ENCODE measurements at places on chromosomes 16 and 17.

- DNase-seq = peak; percentile 46
Observed at GRCh38 chr17:43673516-43674323, 12.0 kb upstream of the MEOX1 start.

DNA sequence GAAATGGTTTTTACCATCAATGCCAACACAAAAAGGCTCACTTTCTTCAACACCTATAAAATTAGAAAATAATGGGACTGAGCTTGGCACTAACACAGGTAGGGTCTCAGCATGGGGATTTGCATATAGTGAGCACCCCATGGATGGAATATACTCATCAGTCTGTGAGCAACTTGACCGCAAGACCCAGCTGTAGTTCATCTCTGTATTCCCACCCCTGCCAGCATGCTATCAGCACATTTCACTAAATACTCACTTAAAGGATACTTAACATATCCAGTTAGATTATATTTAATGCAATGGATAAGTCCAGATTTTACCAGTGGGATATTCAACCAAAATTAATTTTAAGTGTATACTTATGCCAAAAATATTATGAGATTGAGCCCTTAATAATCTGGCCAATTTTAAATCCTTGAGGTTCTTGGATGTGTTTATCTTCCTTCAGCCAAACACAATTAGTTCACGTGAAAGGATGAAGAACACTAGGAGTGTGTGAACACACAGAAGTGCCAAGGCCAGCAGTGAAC is 66.7 kb downstream of the C16orf95 start:
- no peak for DNase-seq

DNA sequence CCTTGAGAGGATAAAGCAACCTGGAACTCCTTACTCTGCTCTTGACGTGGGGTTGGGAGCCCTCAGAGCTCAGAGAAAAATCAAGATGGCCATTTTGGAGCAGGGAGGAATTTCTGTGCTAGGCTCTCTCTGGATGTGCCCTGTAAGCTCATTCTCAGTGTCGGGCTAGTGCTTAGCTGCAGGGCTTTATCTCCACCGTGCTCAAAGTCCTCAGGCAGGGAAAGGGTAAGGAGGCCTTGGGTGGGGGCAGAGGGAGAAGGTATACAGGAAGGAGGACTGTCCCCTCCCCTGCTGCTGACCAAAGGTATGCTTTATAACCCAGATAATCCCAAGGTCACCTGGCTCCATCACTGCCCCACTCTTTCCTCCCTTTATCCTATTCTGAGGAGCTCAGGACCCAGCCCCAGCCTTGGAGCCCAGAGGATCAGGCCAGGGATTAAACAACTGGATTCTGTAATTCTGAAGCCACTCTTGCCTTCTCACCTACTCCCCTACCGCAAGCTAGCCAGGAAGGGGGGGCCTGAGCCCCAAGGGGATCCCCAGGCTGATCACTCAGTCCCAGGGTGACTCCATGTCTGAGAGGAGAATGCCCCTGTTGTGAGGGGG is 1.1 kb downstream of the DHRS11 start:
- DNase-seq = no peak

GRCh38 chr17:68577497-68577821 is 23.7 kb downstream of the FAM20A start:
- no peak for DNase-seq

DNA sequence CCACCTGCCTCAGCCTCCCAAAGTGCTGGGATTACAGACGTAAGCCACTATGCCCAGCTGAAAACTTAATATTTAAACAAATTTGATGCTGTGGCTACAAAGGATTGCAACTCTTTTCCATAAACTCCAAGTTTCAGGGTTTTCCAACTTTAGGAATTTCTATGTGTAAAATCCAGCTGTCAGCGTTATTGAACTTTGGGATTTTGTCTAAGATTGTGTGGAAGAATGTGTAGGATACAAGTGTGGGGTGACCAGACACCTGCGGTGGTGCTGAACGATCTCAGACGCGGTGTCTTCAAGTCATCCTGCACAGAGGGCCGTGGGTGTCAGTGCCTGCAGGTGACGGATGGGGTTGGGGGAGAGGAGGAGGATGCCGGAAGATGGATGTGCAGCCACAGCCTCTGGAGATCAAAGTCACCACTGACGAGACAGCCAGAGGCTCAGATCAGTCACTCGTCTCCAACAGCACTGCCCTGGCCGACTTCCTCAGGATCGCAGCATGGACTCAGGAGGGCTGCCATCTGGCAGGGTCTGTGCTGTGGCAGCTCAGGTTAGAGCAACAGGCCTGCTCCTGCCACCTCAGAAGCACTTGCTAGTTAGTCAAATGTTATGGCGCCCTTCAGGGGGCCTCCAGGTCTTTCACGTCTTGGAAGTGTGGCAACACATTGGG is 13.0 kb downstream of the ACSF3 start:
- no peak for DNase-seq

DNA sequence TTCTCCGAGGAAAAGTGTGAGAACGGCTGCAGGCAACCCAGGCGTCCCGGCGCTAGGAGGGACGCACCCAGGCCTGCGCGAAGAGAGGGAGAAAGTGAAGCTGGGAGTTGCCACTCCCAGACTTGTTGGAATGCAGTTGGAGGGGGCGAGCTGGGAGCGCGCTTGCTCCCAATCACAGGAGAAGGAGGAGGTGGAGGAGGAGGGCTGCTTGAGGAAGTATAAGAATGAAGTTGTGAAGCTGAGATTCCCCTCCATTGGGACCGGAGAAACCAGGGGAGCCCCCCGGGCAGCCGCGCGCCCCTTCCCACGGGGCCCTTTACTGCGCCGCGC is at the start of gene ERBB2:
Gene ERBB2, plus strand, starts transcription at position 247 of the 330 bp plus-strand sequence. CDS start 175 bp downstream, outside the sequence.
- no peak for DNase-seq

DNA sequence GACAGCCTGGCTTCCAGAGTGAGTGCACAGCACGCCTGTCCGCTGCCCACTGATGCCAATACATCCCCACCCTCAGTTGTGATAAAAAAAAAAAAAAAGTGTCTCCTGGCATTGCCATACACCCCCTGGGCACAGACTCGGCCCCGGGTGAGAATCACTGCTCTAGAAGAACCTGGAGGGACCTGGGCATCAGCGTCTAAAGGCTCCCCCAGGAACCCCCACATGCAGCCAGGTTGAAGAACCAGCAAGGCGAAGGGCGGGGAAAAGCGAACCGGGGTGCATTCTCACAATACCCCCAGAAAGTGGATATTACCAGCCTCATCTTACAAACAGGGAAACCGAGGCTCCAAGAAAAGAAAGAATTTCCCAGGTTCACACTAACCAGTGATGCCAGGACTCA is 27.7 kb downstream of the TBC1D16 start:
- no peak for DNase-seq

DNA sequence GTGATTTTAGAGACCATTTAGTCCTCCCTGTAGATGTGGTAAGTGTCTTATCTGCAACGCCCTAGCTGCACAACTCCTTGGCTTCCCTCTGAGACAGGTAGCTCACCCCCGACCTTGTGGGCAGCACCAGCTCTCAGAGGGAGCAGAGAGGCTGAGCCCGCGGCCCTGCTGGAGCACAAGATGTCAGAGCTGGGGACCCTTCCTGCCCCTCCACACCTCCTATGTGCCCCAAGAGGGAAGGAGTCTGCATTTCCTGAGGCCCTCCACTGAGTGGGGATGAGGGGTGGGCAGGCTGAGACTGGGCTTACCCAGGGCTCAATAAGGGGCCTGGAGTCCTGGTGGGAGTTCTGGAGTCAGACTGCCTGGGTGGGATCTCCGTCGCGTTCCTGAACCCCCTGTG is 12.2 kb upstream of the ADGRG1 start:
- no peak for DNase-seq

GRCh38 chr17:40873801-40874200 is 6.8 kb upstream of the KRT12 start:
- no peak for DNase-seq

GRCh38 chr16:24617502-24617901 is 78.1 kb downstream of the RBBP6 start:
- DNase-seq = no peak

All from stimulated activated CD8-positive, alpha-beta memory T cell treated with anti-CD3 and anti-CD28 coated beads, Interleukin-7, amount 100 ng/mL, for 1 hour (primary cell).